Stimulated activated CD8-positive, alpha-beta memory T cell treated with anti-CD3 and anti-CD28 coated beads, Interleukin-4, amount 100 ng/mL, for 4 hours (primary cell): ENCODE measurements at places on chromosomes 6 and 20.

- no peak for DNase-seq
Observed at GRCh38 chr6:137811916-137812553, 55.0 kb upstream of the TNFAIP3 start.

DNA sequence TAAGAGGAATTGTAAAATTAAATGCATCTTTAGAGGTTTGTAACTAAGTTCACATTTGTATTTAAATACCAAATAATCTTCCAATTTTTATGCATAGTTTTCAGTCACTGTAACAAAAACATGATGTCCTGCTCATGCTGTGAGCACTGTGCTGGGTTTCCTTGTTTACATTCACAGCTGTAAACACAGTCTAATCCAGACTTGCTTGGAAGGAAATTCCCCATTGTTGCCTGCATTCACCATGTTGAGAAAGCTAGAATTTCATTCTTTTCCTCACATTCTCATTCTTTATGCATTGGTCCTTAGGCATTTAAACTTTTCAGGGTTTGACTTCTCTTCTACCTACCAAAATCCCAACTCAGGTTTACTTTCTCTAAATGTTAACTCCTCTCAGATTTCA, 242.0 kb upstream of the TBX18 start:
- no peak for DNase-seq

GRCh38 chr20:40670253-40670652, 18.8 kb downstream of the MAFB start:
- DNase-seq = no peak

DNA sequence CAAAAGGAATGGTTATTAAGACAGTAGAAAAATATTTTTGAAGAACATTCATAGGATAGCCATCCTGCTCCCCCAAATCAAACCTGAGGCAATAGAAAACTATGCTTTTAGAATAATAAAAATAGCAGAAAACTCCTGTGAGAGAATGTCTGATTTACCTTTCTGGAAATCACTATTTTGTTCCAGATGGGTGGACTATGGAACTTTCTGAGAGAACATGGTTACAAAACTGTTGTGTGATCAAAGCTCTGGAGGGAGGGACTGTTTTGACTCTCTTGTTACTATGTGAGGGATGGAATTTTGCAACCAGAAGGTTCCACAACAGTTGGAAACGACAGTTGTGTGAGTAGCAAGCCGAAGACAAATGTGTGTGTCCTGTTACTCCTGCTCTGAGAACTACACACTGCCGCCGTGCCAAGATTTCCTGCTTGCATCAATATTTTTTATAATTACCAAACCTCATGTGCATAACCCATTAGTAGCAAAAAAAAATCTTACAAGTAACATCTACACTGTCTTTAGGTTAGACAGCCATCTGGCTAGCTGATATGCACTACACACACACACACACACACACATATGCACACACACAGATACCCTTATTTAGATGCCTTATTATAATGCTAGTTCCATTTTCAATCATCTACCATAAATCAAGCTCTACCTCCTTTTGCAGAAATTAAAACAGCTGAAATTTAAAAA, 11.0 kb upstream of the HIVEP1 start:
- no peak for DNase-seq

- no peak for DNase-seq
Observed at GRCh38 chr6:159389695-159390094, 220.5 kb downstream of the FNDC1 start.

- DNase-seq = no peak
Observed at GRCh38 chr6:169215201-169215681, 38.4 kb downstream of the THBS2 start.

DNA sequence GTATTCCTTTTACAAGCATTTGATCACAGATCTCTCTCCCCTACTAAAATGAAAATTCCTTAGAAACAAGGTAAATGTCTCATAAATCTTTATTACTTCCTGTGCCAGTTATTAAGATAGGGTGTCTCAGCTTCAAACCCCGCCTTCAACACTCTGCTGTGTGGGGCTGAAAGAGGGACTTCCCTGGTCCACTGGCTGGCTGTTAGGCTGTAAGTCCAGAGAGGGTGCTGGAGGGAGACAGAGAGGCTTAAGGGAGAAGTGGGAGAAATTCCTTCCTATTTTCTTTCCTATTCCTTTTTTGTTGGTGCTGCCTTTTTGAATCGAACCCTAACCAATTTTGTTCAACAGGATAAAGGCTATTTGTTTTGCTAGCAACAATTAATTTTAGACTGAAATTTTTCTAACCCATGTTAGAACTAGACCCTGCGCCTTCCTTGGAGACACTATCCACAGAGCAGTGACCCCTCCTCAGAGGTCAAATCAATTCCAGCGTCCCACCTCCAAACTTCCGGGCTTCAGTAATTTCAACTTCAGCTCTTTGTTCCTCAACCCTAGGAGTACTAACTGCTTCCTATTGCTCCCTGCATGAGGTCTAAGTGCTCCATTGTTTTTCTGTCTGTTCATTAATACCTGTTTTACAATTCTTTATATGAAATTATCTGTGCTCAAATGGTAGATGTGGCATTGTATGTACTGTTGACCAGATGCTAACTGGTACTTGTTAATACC, 207.5 kb upstream of the OPRM1 start:
- DNase-seq = no peak

GRCh38 chr20:1427457-1428054, 34.7 kb upstream of the FKBP1A start:
- no peak for DNase-seq

DNA sequence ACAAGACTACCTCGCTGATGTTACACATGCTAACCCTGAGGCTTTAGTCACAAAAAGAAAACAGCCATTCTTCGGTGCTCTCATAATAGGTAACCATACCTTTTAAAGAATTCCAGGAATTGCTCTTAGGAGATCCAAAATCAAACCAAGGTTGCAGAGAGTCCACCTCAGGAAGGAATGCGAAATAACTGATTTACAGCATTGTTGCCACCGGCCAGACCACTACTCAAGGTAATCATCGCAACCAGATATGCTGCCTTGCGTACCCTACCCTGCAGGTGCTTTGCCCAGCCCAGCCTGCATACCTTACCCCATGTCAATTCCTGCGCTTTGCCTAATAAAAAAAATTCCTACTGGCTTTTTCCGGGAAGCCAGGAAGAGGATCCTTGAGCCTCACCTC, 27.0 kb downstream of the NUP153 start:
- no peak for DNase-seq

GRCh38 chr6:111549168-111549567, 56.5 kb downstream of the TRAF3IP2 start:
- no peak for DNase-seq

DNA sequence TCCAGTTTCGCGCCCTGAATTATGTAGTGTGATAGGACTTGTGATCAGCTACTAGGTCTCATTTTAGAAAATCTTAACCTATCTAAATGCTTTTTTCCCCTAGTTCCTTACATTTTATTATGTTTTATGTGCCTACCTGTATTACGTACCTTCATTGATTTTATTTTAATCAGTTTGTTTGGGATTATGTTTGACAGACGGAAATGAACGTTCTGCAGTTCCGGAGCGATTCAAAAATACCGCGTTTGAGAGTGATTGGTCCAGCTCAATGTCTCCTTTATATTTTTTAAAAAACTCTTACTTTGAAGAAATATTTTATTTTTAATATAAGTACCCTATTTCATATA, 114.3 kb upstream of the BTN3A2 start:
- DNase-seq = no peak

- no peak for DNase-seq
Observed at GRCh38 chr6:51542475-51542874, 544.9 kb downstream of the PKHD1 start.

DNA sequence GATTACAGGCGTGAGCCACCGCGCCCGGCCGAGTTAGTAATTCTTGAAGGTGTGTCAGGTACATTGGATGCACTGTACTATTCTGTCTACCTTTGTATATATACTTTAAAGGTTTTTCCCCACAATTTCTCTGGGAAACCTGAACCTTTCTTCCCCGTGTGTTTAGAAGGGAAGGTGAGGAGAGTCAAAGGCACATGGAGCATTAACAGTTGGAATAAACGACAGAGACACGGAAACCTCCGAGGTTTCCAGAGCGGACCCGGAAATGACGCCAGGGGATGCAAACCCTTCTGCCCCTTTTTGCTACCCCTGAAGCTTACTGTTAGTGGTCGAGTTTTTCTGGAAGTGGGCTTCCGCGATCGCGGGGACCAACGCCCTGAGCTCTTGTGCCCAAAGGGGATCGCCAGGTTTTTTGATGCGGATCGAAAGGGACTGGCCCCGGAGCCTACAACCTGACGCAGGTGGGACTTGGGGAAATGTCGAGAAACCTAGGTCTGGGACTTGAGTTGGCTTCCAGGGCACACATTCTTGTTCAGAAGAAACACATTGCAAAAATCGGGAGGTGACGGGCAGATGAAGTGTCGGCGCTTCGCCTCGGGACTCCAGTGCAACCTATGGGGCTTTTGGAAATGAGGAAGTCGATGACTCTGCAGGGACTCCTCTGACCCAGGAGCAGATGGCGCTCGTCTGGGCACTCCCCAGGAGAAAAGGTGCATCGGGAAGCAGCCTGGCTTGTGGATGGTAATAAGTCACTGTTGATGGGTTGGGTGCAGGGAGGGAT, 218.2 kb downstream of the OR2B2 start:
- no peak for DNase-seq
